ENCODE measurements at places on chromosomes 3 and 15.

- no peak overlapping the region for H3K27ac ChIP-seq
- H3K27me3 ChIP-seq: no peaks in the 10 kb centered on the region
- no peak overlapping the region for H3K4me3 ChIP-seq
- no peak for DNase-seq
- no peaks in the 10 kb centered on the region for H3K36me3 ChIP-seq
These were observed 112.5 kb downstream of the MYO9A start for GRCh38 chr15:72005483-72005882.

GRCh38 chr3:15478640-15478979 is 42.9 kb downstream of the COLQ start:
- no peaks in the 10 kb centered on the region for H3K36me3 ChIP-seq
- no peak for DNase-seq
- H3K4me3 ChIP-seq: no peak overlapping the region
- H3K27me3 ChIP-seq: no peaks in the 10 kb centered on the region
- H3K27ac ChIP-seq: no peak overlapping the region
- H3K4me1 ChIP-seq: no peaks in the 10 kb centered on the region

DNA sequence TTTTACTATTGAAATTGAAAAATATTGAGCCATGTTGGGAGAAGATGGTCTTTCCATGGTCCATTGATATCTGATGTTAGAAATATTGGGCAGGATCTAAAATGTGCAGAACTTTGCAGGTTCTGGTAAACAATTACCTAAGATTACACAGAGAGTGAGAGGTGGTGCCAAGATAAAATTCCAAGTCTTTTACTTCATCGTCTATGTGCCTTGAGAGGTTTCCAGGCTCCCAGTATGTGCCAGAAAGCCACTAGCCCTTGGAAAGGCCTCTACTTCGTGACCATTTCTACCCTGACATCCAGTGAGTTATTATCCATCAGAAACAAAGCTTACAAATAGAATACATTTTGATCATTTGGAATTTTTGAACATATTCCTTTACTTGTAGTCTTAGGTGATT is 27.6 kb downstream of the CD200 start:
- H3K36me3 ChIP-seq: no peaks in the 10 kb centered on the region
- no peaks in the 10 kb centered on the region for H3K4me1 ChIP-seq

DNA sequence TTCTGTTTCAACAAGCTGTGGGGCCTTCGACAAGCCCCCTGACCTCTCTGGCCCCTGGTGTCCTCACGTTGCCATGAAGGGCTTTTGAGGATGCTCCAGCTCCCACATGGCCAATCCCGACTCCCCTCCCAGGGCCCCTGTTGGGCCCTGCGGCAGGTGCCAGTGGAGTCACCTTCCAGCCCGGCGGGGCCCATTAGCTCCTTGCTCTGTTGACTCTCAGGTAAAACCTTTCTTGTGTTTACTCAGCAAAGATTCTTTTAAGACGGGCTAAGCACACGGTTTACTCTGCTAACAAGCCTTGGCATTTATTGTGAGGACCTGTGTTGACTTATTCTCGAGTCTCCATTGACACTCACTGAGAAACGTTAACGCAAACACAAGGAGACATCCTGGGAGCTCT is 15.0 kb downstream of the RPLP1 start:
- H3K27ac ChIP-seq: no peak overlapping the region
- DNase-seq: no peak
- H3K36me3 ChIP-seq: no peaks in the 10 kb centered on the region
- H3K4me1 ChIP-seq: peaks cover 9% of the 10 kb centered on the region
- no peaks in the 10 kb centered on the region for H3K27me3 ChIP-seq

GRCh38 chr3:100157685-100158084 is 43.4 kb upstream of the FILIP1L start:
- no peaks in the 10 kb centered on the region for H3K27me3 ChIP-seq
- H3K4me1 ChIP-seq: peaks cover 26% of the 10 kb centered on the region
- H3K36me3 ChIP-seq: no peaks in the 10 kb centered on the region
- no peak overlapping the region for H3K27ac ChIP-seq
- DNase-seq: no peak

DNA sequence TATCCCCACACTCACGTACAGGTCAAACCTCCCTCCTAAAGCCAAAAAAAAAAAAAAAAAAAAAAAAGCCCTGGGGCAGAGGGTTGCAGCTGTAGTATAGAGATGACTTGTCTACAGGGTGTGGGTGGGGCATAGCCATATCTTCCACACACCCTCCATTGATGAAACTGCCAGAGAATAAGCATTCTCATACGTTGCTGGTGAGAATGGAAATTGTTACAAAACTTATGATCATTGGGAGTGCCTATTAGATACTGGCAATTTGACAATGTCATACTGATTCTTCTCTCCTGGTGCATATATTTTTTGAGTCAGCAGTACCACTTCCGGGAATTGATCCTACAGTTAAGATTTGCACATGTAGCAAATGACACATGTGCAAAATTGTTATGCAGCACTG is 11.0 kb upstream of the CTNNB1 start:
- no peaks in the 10 kb centered on the region for H3K4me1 ChIP-seq
- H3K27me3 ChIP-seq: no peaks in the 10 kb centered on the region
- no peaks in the 10 kb centered on the region for H3K36me3 ChIP-seq
- no peak overlapping the region for H3K27ac ChIP-seq

- no peaks in the 10 kb centered on the region for H3K27me3 ChIP-seq
- no peak overlapping the region for H3K4me3 ChIP-seq
- H3K27ac ChIP-seq: no peak overlapping the region
- H3K36me3 ChIP-seq: no peaks in the 10 kb centered on the region
These were observed 10.4 kb downstream of the SPTBN5 start for GRCh38 chr15:41883484-41883825.

- DNase-seq: no peak
- peaks cover 3% of the 10 kb centered on the region for H3K4me1 ChIP-seq
- no peaks in the 10 kb centered on the region for H3K36me3 ChIP-seq
- no peaks in the 10 kb centered on the region for H3K27me3 ChIP-seq
- H3K4me3 ChIP-seq: no peak overlapping the region
These were observed 16.7 kb downstream of the FBN1 start for GRCh38 chr15:48628832-48629231.
